Keratinocyte (primary cell): ENCODE measurements at places on chromosomes 2 and 18.

GRCh38 chr18:72871091-72871490, 3.3 kb upstream of the NETO1 start:
- DNase-seq, result no peak

DNA sequence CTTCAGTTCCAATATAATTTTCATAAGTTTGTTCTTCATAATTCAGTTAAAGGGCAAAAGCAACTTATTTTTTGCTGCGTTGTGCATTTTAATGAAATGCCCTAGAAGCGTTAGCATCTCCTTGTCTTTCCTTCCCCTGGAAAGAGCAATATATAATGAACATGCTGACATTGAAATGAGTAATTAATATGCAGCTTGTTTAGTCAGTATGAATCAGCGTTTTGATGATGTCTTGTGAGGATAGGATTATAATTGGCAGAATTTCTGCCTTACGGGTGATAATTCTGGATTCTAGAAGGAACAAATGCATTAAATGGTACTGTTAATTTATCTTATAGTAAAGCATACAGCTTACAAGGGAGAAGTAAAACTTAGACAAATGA, 152.3 kb upstream of the MMADHC start:
- no peak for DNase-seq

DNA sequence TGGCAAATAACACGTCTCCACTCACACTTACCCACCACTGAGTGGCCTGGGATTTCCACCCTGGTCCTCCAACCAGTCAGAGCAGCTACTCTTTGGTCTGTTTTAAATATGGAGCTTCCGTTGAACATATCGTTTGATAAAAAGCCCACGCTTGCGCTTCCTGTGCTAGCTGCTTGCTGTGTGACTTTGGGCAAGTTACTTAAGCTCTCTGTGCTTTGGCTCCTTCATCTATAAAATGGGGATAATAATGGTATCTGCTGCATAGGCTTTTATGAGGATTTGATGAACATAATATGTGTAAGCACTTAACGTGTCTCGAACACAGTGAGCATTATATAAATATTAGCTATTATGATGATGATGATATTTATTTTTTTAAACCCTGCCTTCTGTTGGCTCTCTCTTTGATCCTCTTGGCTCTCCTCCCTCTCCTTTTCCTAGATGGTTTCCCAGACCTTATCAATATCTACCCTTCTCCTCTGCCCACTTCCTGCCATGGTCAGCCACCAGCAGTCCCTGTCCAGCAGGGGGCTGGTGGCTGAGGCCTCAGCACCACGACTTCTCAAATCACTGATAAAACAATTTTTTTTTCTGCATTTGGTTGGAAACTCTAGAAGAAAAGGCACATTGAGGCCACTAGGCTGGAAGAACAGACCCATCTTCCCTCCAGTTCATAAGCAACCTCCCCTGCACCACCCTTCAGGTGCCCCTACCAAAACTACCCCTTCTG, 191.9 kb downstream of the LOXHD1 start:
- no peak for DNase-seq

DNA sequence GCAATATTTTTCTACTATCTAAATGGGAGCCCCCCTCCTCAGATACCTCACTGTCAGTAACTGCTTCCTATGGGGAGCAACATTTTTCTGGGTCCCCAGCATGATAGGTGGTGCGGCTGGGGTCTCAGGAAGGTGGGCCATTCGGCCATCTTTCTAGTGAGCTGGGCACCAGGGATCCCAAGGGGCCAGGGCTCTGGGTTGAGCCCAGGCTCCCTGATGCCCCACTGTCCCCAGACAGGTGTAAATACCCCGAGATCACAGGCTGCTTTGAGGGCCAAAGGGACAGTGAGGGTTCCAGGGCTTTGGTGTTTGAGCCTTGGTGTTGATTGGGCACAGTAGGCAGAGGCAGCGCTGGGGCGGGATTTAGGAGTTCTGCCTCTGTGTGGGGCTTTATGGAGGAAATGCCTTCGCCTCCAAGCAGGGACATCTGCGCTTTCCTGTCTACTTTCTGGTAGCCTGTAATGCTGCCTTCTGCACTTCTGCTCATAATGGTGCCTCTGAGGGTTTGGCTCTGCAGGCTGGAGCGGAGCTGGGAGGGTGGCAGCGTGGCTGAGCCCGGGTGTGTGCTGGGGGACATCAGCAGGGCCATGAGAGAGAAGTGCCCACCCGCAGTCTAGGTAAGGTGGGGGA, 5.3 kb downstream of the ITM2C start:
- DNase-seq, result no peak

GRCh38 chr18:67778016-67778415, 261.5 kb upstream of the DSEL start:
- DNase-seq, result no peak

- no peak for DNase-seq
These were observed 1043.3 kb upstream of the PIK3C3 start for GRCh38 chr18:40911582-40912254.

DNA sequence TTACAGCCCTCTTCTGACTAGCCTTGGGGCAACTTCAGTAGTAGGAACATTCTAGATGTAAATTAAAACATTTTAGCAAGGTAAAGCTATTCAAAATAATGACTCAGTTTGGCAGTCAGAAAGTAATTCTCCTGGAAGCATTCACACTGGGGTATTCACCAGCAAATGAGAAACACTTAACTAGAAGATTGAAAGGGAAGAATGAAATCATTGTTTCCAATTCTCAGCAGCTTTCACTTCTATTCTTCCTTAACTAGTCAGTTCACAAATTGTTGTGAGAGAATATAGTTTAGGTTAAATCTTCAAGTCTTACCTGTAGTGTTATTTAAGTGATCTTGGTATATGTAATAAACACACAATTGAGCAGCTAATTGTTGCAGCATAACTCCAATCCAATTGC, 1135.6 kb upstream of the FAM98A start:
- no peak for DNase-seq

DNA sequence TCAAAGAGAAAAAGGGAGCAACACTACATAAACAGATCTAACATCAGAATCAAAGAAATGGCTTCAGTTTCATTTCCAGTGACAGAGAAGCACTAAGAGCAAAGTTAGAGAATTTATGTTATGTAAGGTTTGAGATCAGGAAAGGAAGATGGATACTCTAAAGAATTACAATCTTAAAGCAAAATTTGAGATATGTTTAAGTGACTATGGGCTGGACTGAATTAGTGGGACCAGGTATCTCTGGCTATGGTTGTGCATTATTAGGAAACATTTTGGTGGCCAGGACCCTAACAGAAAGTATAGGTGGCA, 208.2 kb downstream of the CCDC178 start:
- no peak for DNase-seq

DNA sequence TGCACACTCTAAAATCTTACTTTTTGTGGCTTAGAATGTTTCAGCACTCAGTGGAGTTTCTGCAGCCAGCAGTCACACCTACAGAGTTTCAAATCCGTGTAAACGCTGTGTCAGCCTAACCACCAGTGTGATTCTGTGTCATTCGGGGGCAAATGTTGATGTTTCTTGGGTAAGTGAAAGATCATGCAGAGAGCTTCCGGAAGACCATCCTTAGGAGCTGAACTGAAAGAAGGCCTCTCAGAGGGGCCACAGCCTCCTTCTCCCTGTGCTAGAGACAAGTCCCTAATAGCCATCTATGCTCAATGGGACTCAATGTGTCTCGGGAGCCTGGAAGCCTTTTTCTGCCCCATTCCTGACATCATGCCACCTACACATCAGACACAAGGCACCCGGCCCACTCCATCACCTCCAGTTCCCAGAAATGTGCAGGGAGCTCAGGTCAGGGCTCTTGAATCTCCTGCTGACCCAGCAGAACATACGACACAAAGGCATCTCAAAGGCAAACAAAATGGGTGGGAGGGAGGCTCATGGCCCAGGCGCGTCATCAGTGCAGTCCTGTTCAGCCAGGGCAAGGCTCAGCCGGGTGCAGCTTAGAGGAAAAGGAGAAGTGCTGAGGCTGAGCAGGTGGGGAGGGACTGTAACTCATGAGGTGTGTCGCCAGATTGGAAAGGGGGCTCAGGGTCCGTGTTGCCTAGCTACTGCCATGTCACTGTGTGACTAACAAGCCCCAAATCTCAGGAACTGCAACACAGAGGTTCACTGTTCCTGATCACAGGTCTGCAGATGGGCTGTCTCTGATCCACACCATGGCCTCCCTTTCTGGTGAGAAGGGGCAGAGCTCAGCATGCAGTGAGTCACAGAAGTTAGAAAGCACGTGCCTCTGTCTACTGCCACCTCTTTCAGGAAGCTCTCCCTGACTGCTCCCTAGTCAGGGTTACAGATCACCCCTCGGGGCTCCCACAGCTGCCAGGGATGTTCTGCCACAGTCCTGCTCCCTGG, 82.0 kb downstream of the SMAD7 start:
- DNase-seq, result no peak

DNA sequence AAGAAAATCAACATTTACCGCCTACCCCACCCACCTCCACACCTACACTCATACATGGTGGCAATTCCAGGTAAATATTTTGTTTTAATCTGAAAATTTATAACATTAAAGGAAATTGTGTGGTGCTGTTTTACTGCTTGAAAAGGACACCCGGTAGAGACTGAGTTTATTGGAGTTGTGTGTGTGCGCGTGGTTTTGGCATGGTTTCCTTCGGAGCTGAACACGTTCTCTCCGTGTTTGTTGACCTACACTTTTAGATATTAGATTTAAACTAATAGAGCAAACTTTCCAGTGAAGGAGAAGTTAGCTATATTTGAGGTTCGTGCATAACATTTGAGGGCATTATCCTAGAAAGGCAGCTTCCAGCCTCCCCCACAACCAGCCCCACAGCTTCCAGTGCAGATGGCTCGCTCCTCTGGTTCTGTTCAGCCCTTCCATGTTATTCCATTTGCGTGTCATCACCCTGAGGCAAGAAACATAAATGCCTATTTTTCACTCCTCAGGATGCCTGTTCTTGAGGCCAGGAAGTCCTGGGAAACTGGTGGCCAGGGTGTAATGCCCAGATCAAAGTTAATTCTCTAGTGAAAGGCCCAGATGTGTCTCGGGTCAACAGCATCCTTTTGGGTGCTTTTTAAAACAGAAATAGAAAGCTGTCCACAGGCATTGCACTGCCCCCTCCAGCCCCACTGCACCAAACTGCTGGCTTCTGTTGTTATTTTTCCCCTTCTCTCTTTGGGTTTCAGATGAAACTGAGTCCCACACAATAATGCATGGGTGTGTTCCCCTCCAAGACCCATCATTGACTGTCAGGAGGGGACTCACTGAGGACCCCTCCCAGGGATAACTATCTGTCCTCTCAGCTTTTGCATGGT, 190.2 kb downstream of the SETBP1 start:
- DNase-seq, result no peak

DNA sequence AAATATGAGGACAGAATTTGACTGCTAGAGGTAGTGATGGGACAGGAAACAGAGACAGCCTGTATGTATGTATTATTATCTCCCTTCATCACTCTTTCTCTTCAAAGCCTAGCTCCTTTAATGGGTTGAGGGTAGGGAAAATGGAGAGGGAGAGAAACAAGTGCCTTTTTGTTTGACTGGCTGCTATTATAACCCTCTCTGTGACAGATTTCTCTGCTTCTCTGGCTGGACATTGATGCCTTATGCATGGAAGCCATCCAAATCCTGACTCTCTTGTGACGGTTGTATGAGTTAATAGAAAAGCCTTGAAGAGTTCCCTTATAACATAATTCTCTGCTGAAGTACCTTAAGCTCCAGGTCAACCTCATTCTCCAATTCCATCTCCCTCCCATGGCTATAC, 118.5 kb upstream of the COL5A2 start:
- no peak for DNase-seq

DNA sequence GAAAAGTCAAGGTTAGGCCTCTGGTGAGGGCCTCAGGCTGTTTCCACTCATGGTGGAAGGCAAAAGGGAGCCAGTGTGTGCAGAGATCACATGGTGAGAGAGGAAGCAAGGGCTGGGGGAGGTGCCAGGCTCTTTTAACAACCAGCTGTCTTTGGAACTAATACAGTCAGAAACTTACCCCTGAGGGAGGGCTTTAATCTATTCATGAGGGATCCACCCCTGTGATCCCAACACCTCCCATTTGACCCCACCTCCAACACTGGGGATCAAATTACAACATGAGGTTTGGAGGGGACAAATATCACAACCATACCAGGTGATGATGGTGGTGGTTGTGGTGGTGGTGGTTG, 10.9 kb downstream of the POLI start:
- no peak for DNase-seq

DNA sequence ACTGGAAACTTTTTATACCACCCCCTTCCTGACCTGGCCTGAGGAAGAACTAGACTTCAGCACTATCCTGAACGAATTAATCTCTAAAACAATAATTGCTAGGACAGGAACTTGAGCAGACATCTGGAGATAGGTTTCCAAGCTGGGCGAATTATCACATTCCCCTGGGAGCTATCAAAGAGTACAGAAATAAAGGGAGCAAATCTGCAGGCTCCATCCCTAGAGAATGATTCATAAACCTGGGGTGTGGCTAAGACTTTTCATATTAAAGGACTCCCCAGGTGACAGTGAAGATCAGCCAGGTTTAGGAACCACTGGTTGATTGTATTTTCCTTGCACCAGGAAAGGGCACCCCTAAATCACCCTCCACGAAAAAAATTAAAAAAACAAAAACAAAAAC, 105.6 kb upstream of the NOL4 start:
- DNase-seq, result no peak

DNA sequence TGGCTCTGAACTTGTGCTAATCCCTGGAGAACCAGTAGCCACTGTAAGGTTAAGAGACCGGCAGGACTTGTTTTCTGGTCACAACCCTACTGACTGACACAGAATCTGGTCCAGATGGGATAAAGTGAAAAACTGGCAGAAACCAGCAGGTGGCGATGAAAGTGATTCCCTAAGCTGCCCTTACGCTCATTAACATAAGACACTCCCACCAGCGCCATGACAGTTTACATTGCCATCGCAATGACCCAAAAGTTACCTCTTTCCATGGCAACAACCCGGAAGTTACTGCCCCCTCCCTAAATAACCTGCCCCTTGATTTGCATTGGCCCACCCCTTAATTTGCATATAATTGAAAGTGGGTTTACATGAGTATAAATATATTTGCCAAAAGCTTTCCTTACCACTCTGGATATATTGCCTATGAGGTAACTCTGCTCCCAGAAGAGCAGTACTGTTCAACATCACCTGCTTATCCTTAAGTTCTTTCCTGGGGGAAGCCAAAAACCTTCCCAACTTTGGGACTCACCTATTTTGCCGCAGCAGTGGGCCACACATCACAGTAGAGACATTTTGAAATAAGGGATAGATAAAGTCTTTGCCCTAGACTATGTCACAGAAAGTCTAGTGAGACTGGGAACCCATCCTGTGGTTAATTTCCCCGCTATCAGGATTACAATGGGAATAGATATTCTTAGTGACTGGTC, 35.8 kb upstream of the AFF3 start:
- DNase-seq, result no peak
